SHP77 treated with DMSO at 0.1 percent for 48 hours (cell line): ENCODE measurements at places on chromosomes 6 and 20.
A peak's percentile ranks its signal among the peaks of the same experiment; 100 is the strongest.

- DNase-seq: no peak
Measured at GRCh38 chr6:126359936-126360537, 20.1 kb downstream of the CENPW start.

DNA sequence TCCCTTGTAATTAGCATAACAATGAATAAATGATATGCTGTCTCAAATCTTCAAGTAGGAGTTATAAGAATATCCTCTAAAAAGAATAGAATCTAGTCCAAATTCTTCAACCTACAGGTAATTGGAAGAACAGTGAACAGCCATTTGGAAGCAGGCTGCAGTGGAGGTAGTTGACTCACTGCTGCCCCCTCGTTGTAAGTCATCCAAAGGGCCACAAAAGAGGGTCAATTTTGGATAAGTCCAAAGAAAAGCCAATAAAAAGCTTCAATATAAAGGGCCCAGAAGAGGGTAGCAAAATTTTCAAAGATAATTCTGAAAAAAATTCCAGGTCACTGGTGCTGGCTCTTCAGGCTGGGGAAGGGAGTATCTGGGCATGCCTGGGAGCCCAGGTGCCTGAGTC, 60.8 kb upstream of the SSTR4 start:
- DNase-seq: no peak

GRCh38 chr20:24339210-24339641, 130.2 kb upstream of the SYNDIG1 start:
- DNase-seq: no peak

DNA sequence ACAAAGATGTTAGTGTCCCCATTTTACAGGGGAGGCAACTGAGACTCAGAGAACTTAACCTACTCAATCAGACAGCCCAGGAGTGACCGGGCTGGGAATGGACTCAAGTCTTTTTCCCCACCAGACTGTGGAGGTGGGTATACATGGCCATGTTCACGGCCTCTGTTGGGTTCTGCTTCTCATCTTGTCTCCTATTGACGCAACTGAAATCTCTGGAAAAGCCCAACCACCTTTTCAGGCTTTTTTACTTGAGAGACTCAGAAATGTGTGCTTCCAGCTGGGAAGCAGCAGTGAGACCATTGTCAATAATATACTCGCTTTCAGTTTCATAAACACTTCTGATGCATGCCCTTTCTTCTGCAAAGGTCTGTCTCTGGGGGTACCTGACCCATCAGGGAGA, 70.7 kb downstream of the SOBP start:
- no peak for DNase-seq

GRCh38 chr6:14153228-14153627, 35.7 kb downstream of the CD83 start:
- no peak for DNase-seq

DNA sequence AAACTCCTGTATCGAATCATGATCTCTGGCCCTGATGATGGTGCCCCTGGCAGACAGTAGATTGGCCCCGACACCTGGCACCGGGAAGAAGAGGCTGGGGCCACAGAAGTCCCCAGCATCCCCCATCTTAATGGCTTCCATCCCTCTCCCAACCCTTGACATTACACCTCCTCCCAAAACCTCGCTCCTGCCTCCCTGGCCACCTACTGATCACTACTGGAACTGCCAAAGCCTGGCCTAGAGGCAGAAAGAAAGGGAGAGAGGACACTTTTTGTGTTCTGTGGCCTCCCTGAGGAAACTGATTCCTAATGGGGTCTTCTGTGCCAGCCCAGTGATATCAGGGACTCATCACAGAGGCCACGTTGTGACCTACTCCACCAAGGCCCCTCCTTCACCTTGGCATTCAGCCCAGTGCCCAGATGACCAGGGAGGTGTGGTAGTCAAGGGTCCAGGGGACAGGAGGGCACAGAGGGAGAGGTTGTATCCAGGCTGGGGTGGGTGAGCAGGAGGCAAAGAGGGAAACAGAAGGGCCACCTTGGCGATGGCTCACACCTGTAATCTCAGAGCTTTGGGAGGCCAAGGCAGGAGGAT, 6.1 kb downstream of the C20orf173 start:
- DNase-seq: no peak

DNA sequence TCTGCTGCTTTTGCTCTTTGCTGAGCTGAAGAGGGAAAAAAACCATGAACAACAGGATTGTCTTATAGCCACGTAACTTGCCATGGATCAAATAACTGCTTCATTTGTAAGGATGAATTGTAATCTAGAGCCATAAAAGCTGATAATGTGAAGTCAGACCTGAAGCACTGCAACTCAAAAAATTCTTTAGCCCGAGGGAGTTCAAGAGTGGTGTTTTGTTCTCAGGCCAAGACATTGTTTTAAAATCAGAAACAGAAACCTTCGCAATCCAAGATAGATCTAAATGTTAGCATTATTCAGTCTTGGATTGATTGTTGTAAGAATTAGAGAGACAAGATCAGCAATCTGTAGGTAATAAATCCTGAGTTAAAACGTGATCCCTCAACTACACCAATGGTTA, at the start of gene TRAPPC3L:
TSS of gene TRAPPC3L (minus strand) at position 34 of the 400 bp plus-strand sequence. CDS start 170 bp downstream, outside the sequence.
- no peak for DNase-seq

- peak; percentile 4 for DNase-seq
Measured at GRCh38 chr20:45341939-45342854, 6.0 kb downstream of the SDC4 start.

DNA sequence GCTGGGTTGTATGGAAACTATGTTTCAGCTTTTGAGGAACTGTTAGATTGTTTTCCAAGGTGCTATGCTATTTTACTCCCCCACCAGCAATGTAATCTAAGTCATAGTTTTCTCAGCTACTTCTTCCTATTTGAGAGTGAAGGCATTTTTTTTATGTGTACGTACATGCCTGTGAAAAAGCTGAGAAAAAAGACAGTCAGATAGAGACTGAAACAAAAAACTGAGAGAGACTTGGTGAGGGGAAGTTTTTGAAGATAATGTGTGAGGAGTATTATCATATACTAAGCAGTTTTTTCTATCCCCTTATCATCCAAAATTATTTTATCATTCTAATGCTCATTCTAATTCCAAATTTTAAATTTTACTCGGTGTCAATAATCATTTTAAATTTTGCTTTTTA, 780.0 kb downstream of the BCKDHB start:
- no peak for DNase-seq

DNA sequence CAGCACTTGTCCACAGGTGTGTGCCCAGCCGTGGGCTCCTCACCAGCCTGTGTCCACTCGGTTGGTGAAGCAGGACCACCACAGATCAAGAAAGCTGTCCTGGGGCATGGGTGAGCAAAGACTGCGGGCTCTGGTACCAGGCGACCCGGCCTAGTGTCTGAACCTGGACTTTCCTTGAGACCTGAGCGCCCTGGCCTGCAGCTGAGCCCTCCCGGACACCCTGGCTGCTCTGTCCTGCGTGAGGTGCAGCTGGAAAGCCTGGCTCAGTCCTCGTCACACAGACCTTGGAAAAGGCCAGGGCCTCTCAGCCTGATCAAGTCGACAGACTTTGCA, 201.2 kb upstream of the THBS2 start:
- no peak for DNase-seq

DNA sequence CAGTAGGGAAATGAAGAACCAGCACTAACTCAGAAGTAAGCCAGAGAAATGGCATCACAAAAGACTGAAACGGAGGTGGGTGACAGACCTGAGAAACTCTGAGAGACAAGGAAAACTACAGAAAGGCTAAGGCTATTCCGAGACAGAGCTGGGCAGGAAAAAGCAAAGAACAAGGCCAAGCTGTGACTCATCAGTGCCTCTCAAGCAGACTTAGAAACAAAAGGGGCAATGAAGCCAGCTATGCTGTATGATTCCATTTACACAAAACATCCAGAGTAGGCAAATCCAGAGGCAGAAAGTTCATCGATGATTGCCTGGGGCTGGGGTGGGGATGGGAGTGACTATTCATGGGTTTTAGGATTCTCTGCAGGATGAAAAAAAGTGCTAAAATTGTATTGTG, 50.0 kb downstream of the SLC23A2 start:
- DNase-seq: no peak

DNA sequence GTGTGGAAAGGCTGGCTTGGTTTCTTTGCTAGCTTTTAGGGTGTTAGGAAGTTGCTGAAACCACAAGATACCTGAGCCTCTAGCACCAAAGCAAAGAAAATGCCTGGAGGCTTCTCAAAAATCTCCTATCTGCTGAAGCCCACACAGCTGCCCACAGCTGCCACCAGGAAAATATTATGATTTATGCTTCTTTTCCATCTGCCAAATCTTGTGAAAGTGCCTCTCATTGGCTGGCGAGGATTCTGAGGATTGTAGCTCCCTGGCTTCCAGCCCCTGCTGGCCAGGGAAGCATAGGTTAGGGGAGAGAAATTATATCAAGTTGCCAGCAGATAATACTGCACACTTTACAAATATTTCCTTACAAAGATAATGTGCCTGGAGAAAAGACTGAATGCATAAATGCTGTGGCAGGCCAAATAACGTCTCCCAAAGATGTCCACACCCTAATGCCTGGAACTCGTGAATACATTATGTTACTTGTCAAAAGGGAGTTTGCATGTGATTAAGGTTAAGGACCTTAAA, 98.4 kb downstream of the MRPL14 start:
- DNase-seq: no peak

- DNase-seq: no peak
Measured at GRCh38 chr6:55872866-55873265, 2.5 kb downstream of the BMP5 start.

- DNase-seq: no peak
Measured at GRCh38 chr6:48401016-48401415, 290.0 kb upstream of the PTCHD4 start.

DNA sequence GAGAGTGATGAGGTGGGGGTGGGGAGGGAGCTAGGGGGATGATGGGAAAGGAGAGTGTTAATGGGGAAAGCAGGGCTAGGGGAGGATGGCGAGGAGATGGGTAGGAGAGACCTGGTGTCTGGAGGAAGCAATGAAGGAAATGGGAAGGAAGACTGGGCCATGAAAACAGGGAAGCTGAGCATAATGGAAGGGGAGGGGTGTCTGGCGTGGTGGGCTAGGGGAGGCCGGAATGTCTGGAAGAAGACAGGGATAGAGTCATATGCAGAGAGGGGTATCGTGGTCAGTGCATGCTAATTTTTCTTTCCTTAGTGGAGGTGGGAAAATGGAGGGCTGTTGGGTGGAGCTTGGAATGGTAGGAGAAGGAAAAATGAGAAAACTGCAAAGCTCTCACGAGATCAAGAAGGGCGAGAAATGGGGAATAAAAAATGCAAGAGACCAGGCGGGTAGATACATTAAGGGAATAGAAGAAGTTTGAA, 423 bp downstream of the KLHDC3 start:
- peak; percentile 25 for DNase-seq

DNA sequence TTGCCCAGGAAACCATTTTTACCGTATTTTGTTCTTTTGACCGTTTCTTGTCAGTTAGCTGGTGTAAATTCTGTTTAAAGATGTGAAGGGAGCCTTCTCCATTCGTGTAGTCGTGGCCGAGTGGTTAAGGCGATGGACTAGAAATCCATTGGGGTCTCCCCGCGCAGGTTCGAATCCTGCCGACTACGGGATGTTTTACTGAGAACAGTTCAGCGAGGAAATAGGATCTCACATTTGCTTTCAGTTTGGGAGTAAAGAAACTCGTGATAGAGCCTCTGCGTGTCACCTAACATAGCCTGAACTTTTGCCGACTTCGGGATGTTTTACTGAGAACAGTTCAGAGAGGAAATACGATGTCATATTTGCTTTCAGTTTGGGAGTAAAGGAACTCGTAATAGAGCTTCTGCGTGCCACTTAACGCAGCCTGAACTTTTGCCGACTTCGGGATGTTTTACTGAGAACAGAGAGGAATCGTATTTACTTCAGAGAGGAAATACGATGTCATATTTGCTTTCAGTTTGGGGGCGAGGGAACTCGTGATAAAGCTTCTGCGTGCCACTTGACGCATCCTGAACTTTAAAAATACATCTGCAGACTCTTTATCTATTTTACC, 5.9 kb upstream of the ZNF184 start:
- peak; percentile 43 for DNase-seq

DNA sequence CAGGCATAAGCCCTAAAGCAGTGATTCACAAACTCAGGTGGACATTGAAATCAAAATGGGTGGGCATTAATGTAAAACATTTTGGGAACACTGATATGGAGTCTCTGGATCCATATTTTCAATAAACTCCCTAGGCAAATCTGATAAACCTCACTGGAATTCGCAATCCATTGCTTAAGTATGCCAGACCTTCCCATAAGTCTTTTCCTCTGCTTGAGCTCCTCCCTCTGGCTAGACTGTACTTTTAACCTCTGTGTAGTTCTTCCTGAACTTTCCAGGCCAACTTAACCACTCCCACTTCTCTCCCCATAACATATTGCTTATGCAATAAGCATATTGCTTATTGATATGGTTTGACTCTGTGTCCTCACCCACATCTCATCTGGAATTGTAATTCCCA, 629.7 kb upstream of the IMPG1 start:
- no peak for DNase-seq

GRCh38 chr6:7907159-7907558, 3.4 kb downstream of the TXNDC5 start:
- no peak for DNase-seq

DNA sequence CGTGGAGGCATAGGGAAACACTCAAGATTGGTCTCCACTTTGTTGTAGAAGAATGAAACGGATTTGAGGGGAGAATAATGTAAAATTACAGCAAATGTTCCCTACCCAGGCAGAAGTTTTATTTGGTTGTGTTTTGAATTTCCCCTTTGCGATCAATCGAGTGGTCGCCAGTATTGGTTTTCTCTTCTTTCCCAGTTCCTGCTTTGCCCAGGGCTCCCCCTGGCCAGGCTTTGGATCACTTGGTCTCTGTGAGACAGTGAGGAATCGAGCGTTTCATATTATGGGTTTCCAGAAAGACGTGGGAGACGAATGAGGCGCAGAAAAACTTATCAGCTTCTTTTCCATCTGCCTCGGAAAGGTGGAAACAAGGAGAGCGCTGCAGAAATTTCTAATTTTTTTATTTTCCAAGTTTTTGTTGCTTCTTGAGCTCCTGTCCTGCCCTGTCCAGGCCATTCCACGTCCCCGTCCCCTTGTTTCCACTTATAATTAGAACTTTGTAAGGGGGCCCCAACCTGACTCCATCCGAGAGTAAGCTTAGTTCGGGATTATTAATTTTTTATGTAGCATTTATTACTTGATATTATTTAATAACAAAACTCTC, 7.5 kb upstream of the TBX18 start:
- peak; percentile 31 for DNase-seq

- no peak for DNase-seq
Measured at GRCh38 chr6:105317607-105318533, 85.0 kb downstream of the PREP start.

- DNase-seq: no peak
Measured at GRCh38 chr20:33418033-33418432, 16.7 kb upstream of the CDK5RAP1 start.
